Vein endothelial cell (primary cell): ENCODE measurements at places on chromosomes 5 and 9. TPM values are rescaled to one million over a fixed set of nuclear protein-coding genes. Genes with fewer than 3 reads are reported as not detected.

Gene RELL2
- total RNA-seq = 4.6 and 7.6 TPM in 2 replicates

Gene CENPH
- total RNA-seq = 6.9 and 9.5 TPM in 2 replicates

Gene HTR1A
- total RNA-seq = not detected in 2 replicates

Gene RANBP3L
- total RNA-seq = not detected in 2 replicates

Gene RASEF
- 0.19 TPM in 1 of 2 replicates, not detected in the other for total RNA-seq

Gene PPIC
- 20.9 and 22.6 TPM in 2 replicates for total RNA-seq

Gene SPATA31D4
- total RNA-seq = not detected in 2 replicates

Gene TSSK1B
- total RNA-seq = under 0.01 and 0.10 TPM in 2 replicates

Gene CYLC2
- not detected in 2 replicates for total RNA-seq
